ENCODE measurements at places on chromosomes 11 and 22. TPM values are rescaled to one million over a fixed set of nuclear protein-coding genes. Genes with fewer than 3 reads are reported as not detected.

DNA sequence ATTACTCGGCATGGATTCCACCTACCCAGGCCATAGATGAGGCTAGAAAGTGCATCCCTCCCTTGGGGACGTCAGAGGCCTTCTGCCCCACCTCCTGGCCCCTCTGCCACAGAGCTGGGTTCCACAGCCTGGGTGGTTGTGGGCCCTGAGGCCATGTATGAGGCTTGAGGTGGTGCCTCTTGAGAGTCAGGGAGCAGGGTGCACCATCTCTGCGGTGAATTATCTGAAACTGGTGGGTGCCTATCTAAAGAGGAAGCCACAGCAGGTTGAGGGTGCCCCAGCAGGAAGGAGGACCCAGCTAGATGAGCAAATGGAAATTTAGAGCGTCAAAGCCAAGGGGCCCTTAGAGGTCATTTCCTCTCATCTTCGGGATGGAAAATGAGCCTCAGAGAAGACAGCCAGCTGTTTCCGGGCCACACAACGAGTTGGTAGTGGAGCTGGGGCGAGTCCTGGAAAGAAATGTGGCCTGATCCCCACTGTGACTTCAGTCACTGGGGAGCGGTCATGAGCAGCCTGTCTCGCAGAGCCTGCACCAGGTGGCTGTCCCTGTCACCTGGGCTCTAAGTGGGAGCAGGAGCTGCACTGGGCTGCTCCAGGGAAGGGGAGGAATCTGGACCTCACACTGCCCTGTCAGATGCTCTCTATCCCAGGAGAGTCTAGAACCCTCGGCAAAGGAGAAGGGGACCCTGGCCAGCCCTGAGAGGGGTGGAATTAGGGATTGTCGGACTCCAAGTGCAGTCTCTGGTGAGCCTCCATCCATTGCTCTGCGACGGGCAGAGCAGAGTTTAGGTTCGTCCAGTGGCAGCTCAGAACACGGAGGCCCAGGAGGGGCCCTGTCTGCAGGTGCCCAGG, 7.3 kb downstream of the ADORA2A start:
- DNase-seq, result peak; percentile 35

- DNase-seq, result no peak
These were observed 195.3 kb upstream of the BLID start for GRCh38 chr11:122311216-122311755.

DNA sequence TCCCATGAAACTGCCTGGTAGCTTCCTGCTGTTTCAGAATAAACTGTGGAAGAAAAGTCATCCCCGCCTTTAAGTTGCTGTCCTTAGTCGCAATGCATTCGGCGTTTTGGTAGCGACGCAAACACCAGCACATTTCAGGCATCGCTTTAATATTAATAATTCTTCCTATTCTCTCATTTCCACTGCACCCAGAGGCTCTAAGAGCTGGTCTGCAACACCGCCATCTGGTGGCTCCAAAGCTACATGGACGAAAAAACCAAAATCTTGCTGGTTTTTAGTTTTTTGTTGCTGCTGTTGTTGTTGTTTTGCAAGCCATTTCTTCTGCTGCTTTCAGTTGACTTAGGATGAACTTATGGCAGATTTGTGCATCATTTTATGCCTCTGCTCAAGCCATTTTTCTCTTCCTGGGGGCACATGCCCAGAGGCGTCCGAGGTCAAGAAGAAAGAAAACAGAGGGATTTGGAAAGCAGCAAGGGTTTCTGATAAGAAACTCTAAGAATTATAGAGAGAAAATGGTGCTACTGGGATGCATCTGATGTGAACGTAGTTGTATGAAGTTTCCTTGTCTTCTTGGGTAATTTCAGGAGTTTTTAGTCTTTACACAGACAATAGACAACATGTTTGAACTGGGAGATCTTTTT, 345.4 kb upstream of the KIRREL3 start:
- no peak for DNase-seq

Gene HMOX1
- polyA plus RNA-seq, result 11.3 TPM

DNA sequence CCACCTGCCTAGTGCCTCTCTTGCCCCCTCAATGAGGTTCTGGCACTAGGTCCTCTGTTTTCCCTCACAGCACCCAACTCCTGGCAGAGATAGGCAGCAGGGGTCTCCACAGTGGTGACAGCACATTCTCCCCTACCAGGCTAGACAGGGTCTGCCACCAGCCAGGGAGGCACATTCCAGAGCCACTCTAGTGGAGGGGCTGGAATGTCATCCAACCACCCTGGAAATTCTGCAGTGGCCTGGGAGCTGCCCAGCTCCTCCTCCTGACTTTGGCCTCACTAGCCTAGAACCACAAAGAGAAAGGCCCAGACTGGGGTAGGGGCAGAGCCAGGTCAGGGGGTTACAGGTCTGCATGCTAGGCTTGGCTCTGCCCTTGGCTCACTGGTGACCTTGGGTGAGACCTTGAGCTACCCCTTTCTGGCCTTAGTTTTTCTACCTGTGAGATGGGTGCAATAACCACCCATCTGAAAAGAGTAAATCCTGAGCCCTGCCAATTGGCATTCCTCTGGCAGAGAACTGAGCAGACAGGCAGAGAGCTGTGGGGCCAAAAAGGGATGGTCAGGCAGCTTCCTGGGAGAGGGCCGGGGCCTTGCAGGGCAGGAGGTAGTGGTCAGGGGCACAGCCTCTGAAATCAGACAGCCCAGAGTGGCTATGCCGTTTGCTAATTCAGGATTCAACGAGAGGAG, 7.1 kb downstream of the P2RY2 start:
- no peak for DNase-seq

DNA sequence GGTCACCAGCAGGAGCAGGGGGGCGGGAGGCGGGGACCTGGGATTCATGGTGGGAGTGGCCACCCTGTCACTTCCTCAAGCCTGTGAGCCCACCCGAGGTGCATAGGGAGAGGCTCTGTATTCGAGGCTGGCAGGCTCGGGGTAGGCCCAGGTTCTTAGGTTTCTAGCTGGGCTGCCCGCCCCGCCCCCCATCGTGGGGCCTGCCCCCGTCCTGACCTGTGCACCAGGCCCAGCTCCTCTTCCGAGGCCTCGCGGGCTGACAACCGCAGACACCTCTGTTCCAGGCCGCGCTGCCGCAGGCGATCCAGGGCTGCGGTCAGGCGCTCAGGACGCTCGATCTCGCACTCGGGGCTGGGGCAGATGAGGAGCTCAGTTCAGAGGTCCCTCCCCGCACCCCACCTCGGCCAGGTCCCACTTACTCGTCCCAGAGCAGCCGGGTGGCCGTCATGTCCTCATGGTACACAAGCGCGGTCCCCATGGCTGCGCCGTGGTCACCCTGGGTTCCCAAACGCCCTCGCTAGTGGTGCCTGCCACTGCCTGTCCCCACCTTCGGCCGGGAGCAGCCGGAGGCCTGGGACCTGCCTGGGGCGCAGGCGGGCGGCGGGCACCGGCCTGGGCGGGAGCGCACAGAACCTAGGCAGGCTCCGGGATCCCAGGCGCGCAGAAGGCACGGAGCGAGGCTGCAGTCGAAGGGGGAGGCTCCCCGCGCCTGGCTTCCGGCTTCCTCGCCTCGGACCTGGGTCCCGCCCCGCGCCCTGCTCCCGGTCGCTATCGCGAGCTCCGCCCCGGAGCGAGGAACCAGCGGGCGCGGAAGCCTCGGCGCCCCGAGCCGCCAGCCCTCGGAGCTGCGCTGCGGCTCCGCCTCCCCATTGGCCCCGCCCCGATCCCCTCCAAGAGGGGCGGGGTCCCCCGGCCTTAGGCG, at the start of gene HDAC10:
TSS of gene HDAC10 (minus strand) at position 711 of the 922 bp plus-strand sequence. CDS start at position 478, 233 bp downstream.
- DNase-seq, result no peak

- DNase-seq, result peak; percentile 26
These were observed 397.3 kb downstream of the SHANK2 start for GRCh38 chr11:70854901-70855556.

Gene SLC43A3
- 39.7 TPM for polyA plus RNA-seq

DNA sequence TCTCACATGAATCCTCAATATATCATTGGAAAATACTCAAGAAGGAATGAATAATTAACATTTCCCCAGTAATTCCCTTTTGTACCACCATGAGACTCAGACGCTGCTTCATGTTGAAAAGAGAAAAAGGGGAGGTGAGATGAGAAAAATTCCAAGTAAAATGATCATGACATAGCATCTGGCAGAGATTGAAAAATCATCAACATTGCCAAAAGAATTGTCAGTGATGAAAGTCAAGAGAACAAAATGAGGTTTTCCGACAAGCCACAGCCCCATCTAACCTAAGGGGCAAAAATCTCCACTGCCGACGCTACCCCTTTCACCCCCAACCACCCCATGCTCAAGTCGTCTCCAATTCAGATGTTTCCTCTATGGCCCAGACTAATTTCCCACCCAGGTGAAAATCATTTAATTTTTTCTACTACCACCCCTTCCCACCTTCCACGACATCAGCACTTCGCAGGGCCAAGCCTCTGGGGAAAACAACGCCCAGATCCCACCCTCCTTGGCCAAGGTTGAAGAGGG, 1.2 kb downstream of the RAB6A start:
- DNase-seq, result no peak

Gene TYR
- not detected for polyA plus RNA-seq

GRCh38 chr11:118565051-118565450, 680 bp downstream of the IFT46 start:
- no peak for DNase-seq

Gene MIOX
- not detected for polyA plus RNA-seq

Gene DDIAS
- 0.84 TPM for polyA plus RNA-seq

DNA sequence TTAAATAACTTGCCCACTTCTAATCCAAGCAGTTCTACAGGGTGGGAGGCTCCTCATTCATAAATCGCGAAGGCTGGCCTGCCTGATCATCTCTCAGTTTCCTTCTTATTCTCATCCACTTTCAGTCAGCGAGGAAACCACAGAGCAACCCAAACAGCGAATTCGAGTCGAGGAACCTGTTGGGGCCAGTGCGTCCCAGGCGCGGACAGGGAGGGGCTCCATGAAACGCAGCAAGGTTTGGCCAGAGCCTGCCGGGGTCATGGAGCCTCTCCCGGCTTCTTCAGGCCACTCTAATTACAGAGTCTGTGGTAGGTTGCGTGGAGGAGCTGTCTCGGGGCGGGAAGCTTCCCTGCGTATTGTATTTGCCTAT, 741 bp upstream of the NAV2 start:
- DNase-seq, result peak; percentile 33

GRCh38 chr11:2813968-2814367, 71.6 kb downstream of the CDKN1C start:
- no peak for DNase-seq

Gene HEPACAM
- 0.49 TPM for polyA plus RNA-seq

Gene RBMXL2
- not detected for polyA plus RNA-seq

DNA sequence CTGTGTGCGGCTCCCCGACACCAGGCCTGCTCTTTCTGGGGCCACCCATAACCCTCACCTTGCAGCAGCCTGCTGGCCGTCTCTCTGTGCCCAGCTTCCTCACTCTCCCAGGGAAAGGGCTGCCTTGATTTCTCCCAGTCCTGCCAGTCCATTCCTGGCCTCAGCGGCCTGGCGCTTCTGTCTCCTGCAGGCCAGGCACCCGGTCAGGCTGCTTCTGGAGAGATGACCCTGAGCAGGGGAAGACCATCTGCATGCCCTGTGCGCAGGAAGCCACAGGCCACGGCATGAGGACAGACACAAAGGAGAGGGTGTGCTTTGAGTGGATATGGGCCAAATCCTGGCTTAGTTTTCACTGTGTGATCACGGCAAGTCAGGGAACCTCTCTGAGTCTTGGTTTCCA, 86.2 kb downstream of the TSPAN18 start:
- DNase-seq, result no peak

Gene KCNJ1
- 0.09 TPM for polyA plus RNA-seq

Gene HEPN1
- polyA plus RNA-seq, result not detected

- DNase-seq, result no peak
These were observed 155.7 kb downstream of the CWF19L2 start for GRCh38 chr11:107301878-107302277.

DNA sequence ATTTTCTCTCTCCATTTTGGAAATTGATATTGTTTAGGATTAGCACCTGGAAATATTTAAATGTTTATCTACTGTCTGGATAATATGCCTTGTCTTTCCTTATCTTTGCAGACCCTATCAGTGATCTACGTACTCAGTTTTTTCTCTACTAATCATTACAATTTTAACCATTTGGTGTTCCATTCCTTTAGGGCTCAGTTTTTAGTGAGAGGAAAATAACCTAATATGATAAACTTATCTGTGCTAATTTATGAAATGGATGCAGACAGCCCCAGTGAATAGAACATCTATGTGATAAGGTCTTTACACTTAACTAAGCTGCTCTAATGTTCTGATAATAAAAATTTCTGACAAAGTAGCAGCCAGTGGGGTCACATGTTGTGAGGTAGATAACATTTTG, 68.5 kb downstream of the SVIP start:
- no peak for DNase-seq

- DNase-seq, result peak; percentile 42
These were observed 153.9 kb upstream of the ZC3H12C start for GRCh38 chr11:109939166-109939810.

GRCh38 chr11:22460181-22460580, 122.0 kb downstream of the SLC17A6 start:
- DNase-seq, result no peak

- DNase-seq, result no peak
These were observed 653 bp downstream of the IL18BP start for GRCh38 chr11:71999362-71999761.

Gene SMIM35
- polyA plus RNA-seq, result 0.03 TPM

GRCh38 chr11:44150401-44150800, 54.9 kb downstream of the EXT2 start:
- no peak for DNase-seq

Gene DBX1
- not detected for polyA plus RNA-seq

- no peak for DNase-seq
These were observed 149.3 kb downstream of the CACNA1I start for GRCh38 chr22:39719559-39720450.
